ENCODE measurements at places on chromosomes 5 and 9. TPM values are rescaled to one million over a fixed set of nuclear protein-coding genes. Genes with fewer than 3 reads are reported as not detected.

Gene NPR3
- total RNA-seq = 62.3 TPM

DNA sequence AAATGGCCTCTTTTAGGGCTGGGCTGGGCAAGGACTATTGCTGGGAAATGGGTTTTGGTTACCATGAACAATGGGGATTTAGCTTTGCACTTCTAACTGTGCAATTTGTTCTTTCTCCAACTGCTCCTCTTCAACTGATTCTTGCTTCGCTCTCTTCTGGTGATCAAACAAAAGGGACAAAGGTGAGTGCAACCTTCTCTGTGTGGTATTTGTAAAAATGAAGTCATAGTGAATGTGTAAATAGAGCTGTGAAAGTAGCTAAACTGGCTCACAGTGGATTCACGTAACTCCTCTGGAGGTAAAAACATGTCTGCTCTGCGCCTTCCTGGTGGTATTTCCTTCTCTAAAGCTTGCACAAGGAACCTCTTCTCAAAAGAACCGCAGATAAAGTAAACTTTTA, 20.9 kb upstream of the SPINK14 start:
- no peak for DNase-seq

- peak; percentile 86 for DNase-seq
Measured at GRCh38 chr9:129225815-129226214, 47.8 kb upstream of the IER5L start.

Gene P4HA2
- 72.2 TPM for total RNA-seq

Gene FBN2
- 1.7 TPM for total RNA-seq

- DNase-seq = no peak
Measured at GRCh38 chr9:79990536-79990935, 418.8 kb downstream of the TLE4 start.

Gene SREK1IP1
- total RNA-seq = 13.4 TPM

Gene CATSPER3
- total RNA-seq = 0.59 TPM

Gene CNTNAP3
- total RNA-seq = 11.8 TPM

DNA sequence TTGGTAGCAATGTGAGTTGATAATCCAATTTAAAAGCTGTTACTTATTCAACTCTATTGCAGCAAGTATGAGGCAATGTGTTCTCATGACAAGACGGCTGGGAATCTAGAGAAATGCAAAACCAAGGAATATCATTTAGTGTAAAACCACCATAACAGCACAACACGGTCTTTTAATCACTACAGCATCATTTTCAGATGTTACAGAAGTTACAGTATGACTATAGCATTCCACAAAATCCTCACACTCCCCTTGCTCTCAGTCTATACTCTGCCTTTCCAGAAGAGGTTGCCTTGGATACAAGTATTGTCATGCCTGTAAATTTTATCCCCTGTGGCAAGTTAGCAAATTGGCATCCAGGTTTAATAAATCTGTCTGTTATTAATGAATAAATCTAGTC, 28.6 kb upstream of the TAS2R1 start:
- DNase-seq = no peak

DNA sequence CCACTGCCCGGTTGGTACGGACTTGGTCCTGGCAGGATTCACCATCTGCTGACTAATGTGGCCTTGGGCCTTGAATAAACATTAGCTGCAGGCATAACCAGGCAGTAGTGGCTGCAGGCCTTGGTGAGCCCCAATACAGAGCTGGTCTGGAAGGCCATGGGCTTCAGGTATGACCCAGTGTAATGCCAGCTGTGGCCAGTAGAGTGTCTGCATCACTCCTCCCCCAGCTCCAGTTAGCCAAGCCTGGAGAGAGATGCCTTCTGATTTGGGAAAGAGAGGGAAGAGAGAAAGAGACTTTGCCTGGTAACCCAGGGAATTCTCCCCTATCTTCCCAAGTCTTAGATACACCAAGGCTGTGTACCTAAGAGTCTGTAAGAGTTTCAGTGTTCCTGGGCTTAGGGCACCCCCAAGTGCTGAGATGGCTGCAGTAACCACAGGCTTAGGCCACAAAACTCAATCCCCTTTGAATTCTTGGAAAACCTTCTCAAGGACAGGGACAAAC, 5.6 kb upstream of the C5 start:
- DNase-seq = no peak

GRCh38 chr5:33635582-33635981, 194.8 kb downstream of the TARS1 start:
- no peak for DNase-seq

GRCh38 chr9:99762470-99762869, 59.2 kb upstream of the NR4A3 start:
- DNase-seq = no peak

Gene DNLZ
- total RNA-seq = 15.2 TPM

Gene MCTP1
- total RNA-seq = 4.7 TPM

- no peak for DNase-seq
Measured at GRCh38 chr9:5592904-5593303, 36.0 kb upstream of the RIC1 start.

Gene PLEKHG4B
- total RNA-seq = not detected

Gene APBA1
- total RNA-seq = 6.2 TPM

Gene TLX3
- not detected for total RNA-seq

GRCh38 chr5:151052836-151053235, 28.0 kb downstream of the TNIP1 start:
- no peak for DNase-seq

- DNase-seq = no peak
Measured at GRCh38 chr5:9782826-9783560, 152.8 kb upstream of the TAS2R1 start.

GRCh38 chr5:55671975-55672374, 40.1 kb downstream of the SLC38A9 start:
- no peak for DNase-seq

DNA sequence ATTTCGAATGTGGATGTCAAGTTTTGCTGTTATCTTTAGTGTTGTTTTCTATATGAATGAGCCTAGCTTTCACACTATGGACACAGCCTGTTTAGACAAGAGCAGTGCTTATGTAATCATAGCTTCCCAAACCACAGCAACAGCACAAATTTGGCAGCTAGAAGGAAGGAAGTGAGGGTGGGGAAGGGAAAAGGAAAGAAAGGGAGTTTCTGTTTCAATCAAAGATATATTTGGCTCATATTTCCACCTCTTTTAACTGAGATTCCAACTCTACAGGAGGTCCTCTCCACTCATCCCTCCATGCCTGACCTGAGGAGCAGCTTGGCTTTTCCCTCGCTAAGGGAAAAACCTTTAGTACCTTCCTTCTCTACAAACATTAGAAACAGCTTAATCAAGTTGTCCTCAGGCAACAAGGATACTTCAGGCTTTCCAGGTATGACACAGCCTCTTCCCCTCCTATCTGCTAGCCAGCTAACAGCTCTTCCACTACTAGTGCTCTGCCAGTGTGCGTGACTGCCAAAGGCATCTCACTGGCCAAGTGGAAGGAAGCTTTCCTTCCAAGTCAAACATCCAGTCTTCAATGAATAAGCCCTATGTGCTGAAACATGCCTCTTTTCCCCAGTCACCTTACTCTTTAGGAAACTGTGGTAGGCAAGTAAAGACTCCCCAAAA, 268.6 kb upstream of the PTGER4 start:
- DNase-seq = no peak

DNA sequence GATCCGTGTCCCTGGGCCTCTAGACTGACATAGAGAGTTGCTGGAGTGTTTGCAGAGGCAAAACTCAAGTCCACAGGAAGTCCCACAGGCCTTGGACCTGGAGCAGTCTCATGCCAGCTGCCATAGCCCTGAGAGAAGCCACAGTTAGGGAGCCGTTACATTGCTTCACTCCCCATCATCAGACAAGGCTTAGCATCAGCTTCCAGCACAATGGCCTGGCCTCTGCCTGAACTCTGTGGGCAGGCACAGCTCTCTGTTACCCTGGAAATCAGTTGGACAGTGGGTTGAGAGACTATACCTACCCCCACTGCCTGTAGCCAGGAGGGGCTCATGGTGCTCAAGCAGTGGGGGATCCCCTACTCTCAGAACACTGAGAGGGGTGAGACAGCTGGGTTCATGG, 16.2 kb upstream of the C9orf72 start:
- no peak for DNase-seq

- DNase-seq = no peak
Measured at GRCh38 chr9:105475302-105475701, 27.5 kb downstream of the FSD1L start.

GRCh38 chr9:69056191-69056815, 20.8 kb downstream of the FXN start:
- DNase-seq = no peak

Data from right cardiac atrium (tissue), 5 donors.